Progenitor cell of endocrine pancreas (in vitro differentiated cells): ENCODE measurements at places on chromosomes 2 and 18.

- DNase-seq: no peak
Observed at GRCh38 chr2:134539981-134540380, 178.8 kb downstream of the TMEM163 start.

GRCh38 chr2:25222477-25223121 is 54.2 kb upstream of the POMC start:
- DNase-seq: no peak

- DNase-seq: no peak
Observed at GRCh38 chr2:34037157-34037556, 438.1 kb upstream of the FAM98A start.

DNA sequence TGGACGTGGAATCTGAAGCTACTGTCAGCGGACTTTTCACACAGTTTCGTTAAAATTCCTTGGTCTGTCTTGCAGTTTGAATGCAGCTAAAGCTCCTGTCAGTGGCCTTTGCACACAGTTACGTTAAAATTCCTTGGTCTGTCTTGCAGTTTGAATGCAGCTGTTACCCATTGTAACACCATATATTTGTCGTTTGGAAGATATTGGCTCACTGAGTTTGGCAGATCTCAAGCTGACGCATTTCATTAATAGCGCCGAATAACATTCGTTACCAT is 1.0 kb downstream of the LIMS1 start:
- DNase-seq: no peak

DNA sequence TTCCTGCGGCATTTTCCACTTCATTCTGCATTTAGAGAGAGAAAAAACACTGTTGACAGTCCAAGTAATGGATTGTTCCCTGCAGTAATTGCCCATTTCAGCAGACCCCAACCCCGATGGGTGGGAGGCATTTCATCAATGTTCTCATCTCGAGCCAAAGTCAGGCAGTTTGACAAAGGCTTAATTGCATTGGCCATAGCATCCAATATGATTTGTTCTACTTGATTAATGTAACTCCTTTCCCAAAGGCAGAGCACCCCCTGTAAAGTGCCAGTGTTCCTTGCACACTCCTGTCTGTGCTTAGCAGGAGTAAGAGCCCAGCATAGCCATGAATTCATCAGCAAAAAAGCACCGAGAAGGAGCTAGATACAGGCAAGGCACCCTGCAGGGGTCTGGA is 174.4 kb downstream of the SEPTIN10 start:
- no peak for DNase-seq

DNA sequence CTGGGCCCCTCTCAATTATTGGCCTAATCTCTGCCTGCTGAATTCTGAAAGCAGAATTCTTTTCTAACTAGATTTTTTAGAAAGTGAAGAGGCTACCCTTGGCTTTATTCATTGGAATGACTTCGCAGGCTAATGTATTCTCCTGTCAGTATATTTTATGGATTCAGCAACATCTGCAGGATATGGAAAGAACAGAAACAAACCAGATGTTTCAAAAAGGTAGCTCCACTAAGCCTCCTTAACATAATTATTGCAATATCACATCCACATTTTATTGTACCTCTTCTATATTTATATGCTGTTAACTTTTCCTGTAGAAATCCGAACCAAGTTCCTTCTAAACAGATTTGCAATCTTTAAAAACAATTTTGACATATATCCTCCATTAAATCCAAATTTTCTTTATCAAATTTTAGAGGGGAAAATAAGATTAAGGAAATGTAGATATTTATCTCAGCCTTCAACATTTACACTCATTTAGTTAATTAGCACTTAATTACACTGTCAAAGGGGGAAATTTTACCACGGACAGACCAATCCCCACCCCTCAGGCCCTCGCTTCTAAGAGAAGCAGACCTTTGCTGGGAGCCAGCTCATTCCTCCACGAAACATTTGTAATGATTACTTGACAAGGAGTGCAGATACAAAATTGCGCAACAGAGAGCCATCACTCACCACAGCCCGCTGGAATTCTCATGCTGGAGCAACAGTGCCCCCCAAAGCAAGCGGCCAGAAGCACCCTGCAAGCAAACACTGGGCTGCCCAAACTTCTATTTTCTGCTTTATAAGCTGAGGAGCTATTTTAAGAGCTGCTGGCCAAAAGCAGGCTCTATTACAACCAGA is 253.4 kb downstream of the ETAA1 start:
- DNase-seq: peak; percentile 63

- no peak for DNase-seq
Observed at GRCh38 chr18:63887424-63887823, at the start of gene SERPINB2. Gene SERPINB2, plus strand, starts transcription at chr18:63887705. Its CDS starts 3,740 bp downstream, at chr18:63891445.

GRCh38 chr2:138486363-138487198 is 15.0 kb upstream of the SPOPL start:
- no peak for DNase-seq

GRCh38 chr2:240420206-240421104 is 15.0 kb upstream of the GPC1 start:
- no peak for DNase-seq

DNA sequence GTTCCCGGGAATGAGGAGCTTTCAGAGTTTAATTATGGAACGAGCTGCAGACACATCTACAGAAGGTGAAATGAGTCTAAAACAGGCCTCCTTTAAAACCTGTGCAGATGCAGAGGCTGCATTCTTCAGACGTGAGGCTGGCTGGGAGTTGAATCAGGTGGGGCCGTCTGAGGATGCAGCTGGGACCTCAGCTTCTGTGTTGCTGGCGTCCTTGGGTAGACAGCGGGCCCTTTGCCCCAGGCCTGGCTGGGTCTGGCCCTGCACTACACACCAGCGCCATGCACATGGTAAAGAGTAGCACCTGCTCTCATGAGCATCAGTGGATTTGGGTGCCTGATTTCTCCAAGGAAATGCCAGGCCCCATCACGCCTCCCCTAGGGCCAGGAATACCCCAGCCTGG is 67.3 kb downstream of the TMEM18 start:
- DNase-seq: no peak

- no peak for DNase-seq
Observed at GRCh38 chr18:75810961-75811551, 383.6 kb upstream of the SMIM21 start.

DNA sequence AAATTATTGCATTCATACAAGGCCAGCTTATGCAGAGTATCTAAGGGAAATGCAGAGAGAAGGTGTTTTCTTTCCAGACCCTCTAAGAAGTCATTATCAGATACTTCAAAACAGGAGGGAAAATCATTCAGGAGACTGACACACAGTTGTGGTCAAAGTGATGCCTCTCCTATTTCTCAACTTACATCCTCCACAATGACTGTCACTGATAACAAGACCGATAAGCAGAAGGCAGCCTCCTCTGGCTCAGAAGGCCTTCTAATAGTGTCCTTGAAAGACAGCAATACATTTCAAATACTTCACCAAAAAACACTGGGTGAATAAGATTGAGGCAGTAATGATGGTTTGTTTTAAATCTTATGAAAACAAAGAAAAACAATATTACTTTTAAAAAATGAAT is 199.7 kb downstream of the PIEZO2 start:
- no peak for DNase-seq
